ENCODE measurements at places on chromosomes 4 and X. TPM values are rescaled to one million over a fixed set of nuclear protein-coding genes. Genes with fewer than 3 reads are reported as not detected.

THOC2 gene
- 93.5 TPM for total RNA-seq

GRCh38 chr4:18454349-18454748 is 432.8 kb upstream of the LCORL start:
- no peaks in the 10 kb centered on the region for H3K36me3 ChIP-seq
- no peaks in the 10 kb centered on the region for H3K4me1 ChIP-seq
- no peak for DNase-seq
- no peaks in the 10 kb centered on the region for H3K27me3 ChIP-seq
- no peak overlapping the region for H3K27ac ChIP-seq

GRCh38 chr4:81870275-81870674 is 398.6 kb upstream of the RASGEF1B start:
- no peak overlapping the region for H3K27ac ChIP-seq
- DNase-seq, result no peak
- H3K36me3 ChIP-seq, result no peaks in the 10 kb centered on the region
- no peaks in the 10 kb centered on the region for H3K27me3 ChIP-seq

STOX2 gene
- not detected for total RNA-seq

- DNase-seq, result no peak
- H3K36me3 ChIP-seq, result no peaks in the 10 kb centered on the region
- no peak overlapping the region for H3K27ac ChIP-seq
- H3K4me1 ChIP-seq, result no peaks in the 10 kb centered on the region
- no peak overlapping the region for H3K4me3 ChIP-seq
These were observed 185.0 kb upstream of the GALNT7 start for GRCh38 chr4:172983631-172984030.

- H3K27ac ChIP-seq, result no peak overlapping the region
- no peaks in the 10 kb centered on the region for H3K27me3 ChIP-seq
- H3K36me3 ChIP-seq, result no peaks in the 10 kb centered on the region
- DNase-seq, result no peak
- no peak overlapping the region for H3K4me3 ChIP-seq
- H3K4me1 ChIP-seq, result no peaks in the 10 kb centered on the region
These were observed 761.5 kb downstream of the RAPGEF2 start for GRCh38 chr4:159864337-159864736.

DNA sequence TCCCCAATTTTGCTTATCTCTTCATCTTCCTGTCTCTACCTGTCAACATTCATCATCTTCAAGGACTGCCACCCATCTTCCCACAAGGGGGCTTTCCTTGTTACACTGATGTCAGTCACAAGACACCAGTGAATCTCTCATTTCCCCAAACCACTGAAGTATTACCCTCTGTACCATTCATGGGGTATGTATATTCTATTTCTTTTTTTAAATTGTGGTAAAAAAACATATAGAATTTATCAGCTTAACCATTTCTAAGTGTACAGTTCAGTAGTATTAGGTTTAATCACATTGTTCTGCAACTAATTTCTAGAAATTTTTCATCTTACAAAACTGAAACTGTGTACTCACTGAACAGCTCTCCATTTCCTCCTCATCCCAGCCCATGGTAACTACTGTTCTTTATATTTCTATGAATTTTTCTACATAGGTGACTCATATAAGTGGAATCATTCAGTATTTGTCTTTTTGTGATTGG is 98.6 kb downstream of the LARP7 start:
- no peak overlapping the region for H3K27ac ChIP-seq
- H3K36me3 ChIP-seq, result no peaks in the 10 kb centered on the region
- H3K4me3 ChIP-seq, result peak overlapping the region; percentile 36

DNA sequence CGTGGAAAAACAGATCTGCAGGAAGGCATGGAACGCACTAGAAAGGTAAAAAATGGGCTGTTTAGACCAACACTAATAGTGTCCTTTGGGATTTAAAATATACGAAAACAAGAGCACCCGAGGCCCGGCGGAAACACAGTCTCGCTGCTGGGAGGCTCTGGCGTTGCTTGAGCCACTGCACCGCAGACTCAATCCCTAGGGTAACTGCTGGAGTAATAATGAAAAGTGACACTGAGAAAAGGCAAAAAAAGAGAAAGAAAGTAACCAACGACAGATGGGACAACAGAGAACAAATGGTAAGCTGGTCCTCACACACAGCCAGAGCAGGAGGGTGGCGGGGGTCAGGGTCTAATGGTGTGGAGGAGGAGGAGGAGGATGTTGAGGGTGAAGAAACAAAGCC is 15.4 kb downstream of the IRAK1 start:
- no peak for DNase-seq
- H3K4me1 ChIP-seq, result peaks cover 13% of the 10 kb centered on the region
- no peaks in the 10 kb centered on the region for H3K27me3 ChIP-seq
- peak overlapping the region; percentile 1 for H3K27ac ChIP-seq

CSN1S1 gene
- total RNA-seq, result not detected

HOPX gene
- total RNA-seq, result 22.1 TPM

- peak overlapping the region; percentile 63 for H3K27ac ChIP-seq
- H3K4me1 ChIP-seq, result peaks cover 4% of the 10 kb centered on the region
- H3K36me3 ChIP-seq, result no peaks in the 10 kb centered on the region
- no peak overlapping the region for H3K4me3 ChIP-seq
- no peaks in the 10 kb centered on the region for H3K27me3 ChIP-seq
- peak; percentile 50 for DNase-seq
These were observed 13.1 kb upstream of the ACOT9 start for GRCh38 chrX:23756165-23756564.

- DNase-seq, result no peak
- peaks cover 3% of the 10 kb centered on the region for H3K36me3 ChIP-seq
- peaks cover 8% of the 10 kb centered on the region for H3K4me1 ChIP-seq
- H3K27me3 ChIP-seq, result no peaks in the 10 kb centered on the region
- peak overlapping the region; percentile 83 for H3K4me3 ChIP-seq
These were observed 63.0 kb downstream of the GPC3 start for GRCh38 chrX:133922390-133922771.

GRCh38 chr4:16860516-16860915 is 37.9 kb downstream of the LDB2 start:
- no peak for DNase-seq
- no peaks in the 10 kb centered on the region for H3K4me1 ChIP-seq
- H3K27me3 ChIP-seq, result peaks cover 2% of the 10 kb centered on the region
- H3K4me3 ChIP-seq, result no peak overlapping the region
- no peaks in the 10 kb centered on the region for H3K36me3 ChIP-seq

DNA sequence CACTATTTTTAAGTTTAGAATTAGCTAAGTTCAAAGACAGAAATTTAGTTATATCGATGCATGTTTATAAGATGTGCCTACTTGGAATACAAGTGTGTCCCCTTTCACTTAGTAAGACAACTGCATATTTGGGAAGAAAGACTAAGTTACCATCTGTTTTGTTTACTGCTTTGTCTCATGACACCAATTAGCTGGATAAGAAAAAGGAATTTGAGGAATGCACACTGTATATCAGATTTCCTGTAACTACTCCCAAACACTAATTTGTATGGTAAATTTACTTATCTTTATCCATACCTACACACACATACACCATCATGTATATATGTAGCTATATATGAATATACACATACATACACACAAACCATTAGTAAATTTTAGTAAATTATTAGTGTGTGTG is 1442.8 kb upstream of the IGFBP7 start:
- H3K27ac ChIP-seq, result no peak overlapping the region
- no peak overlapping the region for H3K4me3 ChIP-seq
- H3K4me1 ChIP-seq, result no peaks in the 10 kb centered on the region
